ENCODE measurements at places on chromosomes 16 and 17.

DNA sequence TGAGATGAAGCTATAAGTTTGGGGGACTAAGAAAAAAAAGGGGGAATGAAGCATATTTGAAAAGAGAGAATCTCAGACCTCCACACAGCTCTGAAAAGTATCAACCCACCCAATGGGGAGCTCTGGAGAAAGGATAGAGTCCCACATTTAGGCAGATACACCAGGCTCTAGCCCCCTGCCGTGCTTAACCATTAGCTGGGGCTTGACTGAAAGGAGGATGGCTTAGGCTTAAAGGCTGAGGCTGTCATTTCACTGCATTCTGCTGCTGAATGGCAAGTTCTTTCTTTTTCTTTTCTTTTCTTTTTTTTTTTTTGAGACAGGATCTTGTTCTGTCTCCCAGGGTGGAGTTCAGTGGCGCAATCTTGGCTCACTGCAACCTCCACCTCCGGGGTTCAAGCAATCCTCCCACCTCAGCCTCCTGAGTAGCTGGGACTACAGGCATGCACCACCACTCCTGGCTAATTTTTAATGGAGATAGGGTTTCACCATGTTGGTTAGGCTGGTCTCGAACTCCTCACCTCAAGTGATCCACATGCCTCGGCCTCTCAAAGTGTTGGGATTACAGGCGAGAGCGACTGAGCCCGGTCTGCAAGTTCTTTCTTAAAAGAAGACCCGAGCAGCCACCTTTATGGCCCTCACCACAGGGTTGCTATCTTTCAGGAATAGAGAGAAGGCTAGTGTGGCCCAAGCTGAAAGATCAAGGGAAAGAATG, 9.0 kb upstream of the MMP2 start:
- no peak for DNase-seq

DNA sequence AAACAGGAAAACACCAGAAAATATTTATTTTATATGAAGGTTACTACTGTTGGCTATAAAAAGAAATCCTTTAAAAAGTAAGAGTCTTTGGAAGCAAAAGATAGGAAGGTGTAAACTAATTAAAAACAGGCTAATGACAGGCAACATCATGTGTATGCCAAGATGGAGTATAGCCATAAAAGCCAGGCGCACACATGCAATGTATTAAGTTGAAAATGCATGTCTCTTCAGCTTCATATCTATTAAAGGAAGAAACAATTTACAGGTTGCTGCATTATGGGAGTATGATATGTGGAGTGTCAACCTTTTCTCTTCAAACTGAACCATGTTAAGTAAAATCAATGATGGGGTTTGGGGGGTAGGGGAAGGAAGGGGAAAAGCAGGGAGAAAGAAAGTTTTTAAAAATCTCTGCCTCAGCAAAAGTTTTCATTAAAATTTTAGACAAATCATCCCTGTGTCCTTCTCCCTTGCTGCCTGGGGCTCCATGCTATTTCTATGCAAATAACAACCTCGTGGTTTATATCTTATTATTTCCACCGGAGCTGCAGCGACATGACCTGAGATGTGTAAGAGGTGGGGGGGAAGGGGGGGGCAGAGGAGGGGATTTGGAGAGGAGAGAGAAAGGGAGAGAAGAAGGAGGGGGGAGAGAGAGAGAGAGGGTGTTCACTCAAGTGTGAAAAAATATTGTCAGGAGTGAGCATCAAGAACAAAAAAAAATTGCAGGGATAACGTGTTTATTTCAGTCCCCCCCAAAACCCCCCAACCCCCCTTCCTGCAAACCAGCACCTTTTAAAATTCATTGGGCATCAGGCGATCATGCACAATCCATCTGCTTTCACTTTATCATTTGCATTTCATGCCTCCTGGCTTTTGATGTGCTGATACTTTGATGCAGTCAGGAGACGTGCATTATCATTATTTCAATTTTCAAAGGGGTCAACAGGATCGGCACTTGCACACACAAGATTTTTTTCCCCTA, 197.6 kb downstream of the AATF start:
- DNase-seq, result peak; percentile 45

DNA sequence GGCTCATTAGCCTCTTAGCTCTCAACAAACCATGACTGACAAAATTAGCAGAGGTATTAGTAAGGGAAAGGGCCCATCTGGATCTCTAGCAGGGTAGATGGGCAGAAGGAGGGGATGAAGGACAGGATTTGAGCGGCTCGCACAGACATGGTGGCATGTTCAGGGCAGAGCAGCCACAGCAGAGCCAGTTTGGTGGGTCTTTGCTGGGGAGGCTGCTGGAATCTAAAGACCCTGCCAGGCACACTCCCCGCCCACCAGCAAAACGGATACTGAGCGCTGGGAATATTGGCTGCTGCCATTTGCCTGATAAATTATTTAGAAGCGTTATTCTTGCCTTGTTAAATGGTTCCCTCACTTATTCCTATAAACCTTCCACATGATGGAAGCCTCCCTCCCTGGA, 20.7 kb upstream of the NAT9 start:
- DNase-seq, result no peak

DNA sequence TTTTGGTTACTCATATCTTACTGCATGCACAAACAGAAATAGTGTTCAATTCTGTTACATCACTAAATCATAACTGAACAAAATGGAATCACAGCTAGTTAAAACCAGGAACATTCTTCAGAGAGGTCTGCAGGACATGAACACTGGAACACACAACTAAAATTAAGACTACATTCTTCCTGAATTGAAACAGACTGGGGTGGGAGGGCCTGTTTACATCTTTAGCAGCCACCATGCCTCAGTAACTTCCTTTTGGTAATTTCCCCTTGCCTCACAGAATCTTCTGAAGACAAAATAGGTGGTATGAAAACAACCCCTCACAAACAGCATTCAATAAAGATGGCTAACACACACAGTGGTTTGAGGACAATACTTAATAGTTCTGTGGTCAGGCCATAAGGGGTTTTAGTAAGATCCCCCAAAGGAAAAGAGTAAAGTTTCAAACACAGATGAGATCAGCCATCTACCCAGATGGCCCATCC, 6.5 kb downstream of the MARF1 start:
- DNase-seq, result no peak

DNA sequence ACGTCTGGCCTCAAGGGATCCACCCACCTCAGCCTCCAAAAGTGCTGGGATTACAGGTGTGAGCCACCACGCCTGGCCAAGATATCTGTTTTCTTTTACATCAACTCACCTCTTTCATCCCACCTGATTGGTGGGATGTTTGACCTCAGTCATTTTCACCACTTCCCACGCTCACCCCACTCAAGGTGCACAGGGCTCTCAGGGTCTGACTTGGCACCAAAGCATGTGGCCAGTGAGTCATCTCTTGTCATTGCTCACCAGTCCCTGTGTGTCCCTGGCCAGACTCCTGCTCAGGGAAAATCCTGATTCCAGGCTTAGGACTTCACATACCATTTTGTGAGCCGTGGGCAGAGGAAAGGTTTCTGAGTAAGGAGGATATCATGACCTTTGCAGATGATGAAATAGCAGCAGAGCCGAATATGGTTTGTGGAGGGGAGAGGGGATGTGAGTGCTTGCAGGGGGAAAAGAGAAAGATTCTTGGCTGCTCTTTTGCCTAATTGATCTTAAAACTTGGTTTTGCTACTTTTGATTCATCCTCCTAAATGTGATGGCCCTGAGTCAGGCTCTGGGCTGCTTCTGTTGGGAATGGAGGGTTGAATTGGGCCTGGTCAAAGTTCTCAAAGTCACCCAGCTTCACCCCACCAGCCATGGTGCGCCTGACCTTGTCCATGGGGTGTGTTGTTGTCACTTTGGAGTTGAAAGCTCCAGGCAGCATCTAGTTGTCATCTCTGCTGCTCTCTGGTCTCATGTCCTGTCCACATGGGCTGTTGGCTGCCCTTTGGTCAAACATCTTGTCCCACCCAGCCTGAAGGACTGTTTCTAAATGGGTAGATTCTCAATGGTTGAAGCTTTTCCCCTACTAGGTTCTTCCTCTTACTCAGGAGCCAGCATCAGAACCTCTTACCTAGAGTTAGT, 6.0 kb upstream of the KCNH6 start:
- no peak for DNase-seq

DNA sequence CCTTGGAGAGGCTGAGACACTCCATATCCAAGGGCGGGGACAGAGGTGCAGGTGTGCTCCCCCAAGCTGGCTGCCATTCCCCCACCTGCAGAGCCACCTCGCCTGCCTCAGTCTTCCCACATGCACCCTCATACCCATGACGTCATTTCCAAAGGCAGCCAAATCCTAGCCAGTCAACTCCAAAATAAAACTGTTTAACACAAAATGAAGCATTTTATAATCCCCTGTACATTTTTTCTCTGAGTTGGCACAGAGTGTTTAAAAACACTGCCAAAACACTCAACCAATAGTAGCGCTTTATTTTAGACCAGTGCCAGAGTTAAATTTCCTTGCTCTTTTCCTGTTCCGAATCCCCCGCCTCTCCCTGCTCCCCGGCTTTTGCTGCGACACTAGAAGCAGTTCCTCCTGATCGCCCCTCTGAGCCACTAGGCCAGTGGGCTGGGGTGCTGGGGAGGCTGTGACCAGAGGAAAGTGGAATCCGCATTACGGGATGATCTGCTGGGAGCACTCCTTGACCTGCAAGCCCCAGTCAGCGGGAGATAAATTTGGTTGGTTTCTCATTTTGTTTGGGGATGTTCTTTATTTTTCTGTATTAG, 139.5 kb downstream of the ZNF423 start:
- no peak for DNase-seq

GRCh38 chr16:79204486-79204885, 396.1 kb downstream of the MAF start:
- no peak for DNase-seq

GRCh38 chr17:80352216-80352895, 62.6 kb upstream of the ENDOV start:
- no peak for DNase-seq

- DNase-seq, result no peak
Observed at GRCh38 chr16:87131996-87132345, 185.2 kb downstream of the C16orf95 start.

DNA sequence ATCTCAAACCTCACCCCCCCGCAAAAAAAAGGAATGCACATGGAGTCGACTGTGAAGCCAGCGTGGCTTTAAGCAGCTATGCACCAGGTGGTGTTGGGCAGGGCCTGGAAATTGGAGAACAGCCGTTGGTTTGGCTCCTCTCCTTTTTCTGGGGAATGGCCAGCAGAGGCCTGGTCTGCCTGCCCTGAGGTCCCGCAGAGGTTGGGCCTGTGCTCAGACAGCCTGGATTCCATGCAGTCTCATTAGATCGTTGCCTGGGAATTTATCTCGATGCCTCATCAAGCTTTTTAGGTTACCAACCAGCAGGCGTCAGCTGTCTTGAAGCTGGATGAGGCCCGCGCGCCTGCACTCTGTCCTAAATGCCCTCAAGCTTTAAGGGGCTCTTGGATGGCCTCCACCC, 9.8 kb downstream of the SLC12A3 start:
- DNase-seq, result peak; percentile 90

DNA sequence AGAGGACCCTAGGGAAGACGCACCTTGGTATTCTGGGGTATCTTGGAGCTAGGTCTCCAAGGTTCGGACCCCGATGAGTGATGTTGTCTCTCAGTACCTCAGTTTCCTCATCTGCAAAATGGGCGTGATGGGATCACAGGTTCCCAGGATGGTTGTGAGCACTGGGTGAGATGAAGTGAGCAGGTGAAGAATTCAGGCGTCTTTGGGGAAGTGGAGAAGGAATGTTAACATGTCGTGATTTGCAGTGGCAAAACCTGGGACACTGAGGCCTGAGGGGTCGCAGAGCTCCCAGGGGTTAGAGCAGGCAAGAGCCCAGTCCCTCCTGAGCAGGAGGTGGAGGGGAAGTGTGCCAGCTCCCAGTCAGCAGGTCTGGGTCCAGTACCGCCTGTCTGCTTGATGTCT, 215.1 kb upstream of the GSE1 start:
- no peak for DNase-seq

DNA sequence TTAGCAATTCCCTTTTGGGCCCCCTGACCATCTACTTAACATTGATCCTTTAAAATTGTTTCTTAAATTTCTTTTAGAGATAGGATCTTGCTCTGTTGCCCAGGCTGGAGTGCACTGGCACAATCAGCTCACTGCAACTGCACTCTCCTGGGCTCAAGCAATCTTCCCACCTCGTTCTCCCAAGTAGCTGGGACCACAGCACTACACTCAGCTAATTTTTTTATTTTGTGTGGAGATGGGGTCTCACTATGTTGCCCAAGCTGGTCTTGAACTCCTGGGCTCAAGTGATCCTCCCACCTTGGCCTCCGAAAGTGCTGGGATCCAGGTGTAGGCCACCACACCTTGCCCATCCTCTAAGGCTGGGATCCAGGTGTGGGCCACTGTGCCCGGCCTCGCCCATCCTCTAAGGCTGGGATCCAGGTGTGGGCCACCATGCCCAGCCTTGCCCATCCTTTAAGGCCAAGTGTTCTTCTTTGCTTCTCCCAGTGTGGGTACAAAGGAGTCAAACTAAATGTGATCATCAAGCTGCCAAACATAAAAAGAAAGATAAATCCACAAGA, 13.2 kb downstream of the C16orf95 start:
- DNase-seq, result no peak

GRCh38 chr16:16021988-16022682, 72.7 kb downstream of the ABCC1 start:
- peak; percentile 82 for DNase-seq

GRCh38 chr17:45021607-45022287, 29.7 kb downstream of the DCAKD start:
- DNase-seq, result peak; percentile 96

- peak; percentile 98 for DNase-seq
Observed at GRCh38 chr16:4371357-4372000, at the start of gene VASN. Gene VASN (plus strand): TSS chr16:4371848. CDS start chr16:4380878, 9,030 bp downstream.

DNA sequence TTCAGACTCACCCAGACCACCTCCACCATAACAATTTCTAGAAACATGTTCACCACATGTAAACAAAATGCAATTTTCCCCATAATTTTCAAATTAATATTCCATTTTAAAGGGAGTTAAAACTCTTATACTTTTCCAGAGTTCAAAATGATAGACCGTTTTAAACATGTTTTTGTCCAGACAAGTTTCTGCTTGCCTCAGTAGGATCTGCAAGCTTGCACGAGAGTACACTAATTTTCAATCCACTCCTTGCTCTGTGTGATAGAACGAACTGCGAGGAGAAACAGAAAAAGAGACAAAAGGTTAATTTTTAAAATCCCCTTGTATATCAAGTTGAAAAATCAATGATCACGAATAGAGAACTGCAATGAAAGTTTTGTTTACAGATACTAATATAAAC, 7.1 kb downstream of the FAHD1 start:
- DNase-seq, result no peak

Measured in SK-N-SH (cell line).